ENCODE measurements at places on chromosomes 13 and 19.

DNA sequence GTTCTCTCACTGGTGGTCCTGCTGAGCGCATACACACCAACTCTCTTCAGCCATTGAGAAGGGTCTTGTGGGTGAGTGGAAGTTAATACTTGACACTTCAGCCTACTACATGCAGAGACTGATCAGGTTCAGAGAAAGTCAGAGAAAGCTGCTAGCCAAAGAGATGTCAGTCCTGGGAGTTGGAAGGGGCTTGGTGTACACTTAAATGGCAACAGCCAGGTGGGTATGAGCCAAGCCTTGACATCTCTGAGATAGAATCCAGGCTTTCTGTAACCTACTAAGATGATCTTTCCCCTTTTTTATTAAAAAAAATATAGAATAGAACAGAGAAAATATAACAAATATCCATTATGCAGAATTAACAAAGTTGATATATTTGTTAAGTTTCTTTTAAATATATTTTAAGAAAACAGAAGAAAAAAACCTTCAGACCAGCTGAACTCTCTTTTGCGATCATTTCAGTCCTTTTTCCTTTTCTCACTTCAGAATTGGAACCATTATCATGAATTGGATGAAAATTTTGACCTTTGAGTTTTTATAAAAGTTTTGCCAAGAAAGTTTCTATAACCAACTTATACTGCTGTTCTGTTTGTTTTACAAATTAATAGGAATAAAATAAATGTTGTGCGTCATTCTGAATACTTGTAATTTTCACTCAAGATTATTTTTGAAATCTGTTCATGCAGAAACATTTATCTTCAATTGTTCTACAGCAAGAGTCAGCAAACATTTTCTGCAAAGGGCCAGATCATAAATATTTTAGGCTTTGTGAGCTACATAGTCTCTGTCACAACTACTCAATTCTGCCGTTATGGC lies 153.0 kb downstream of the RFC3 start:
- DNase-seq = no peak

GRCh38 chr13:31431722-31432137 lies 232.0 kb downstream of the B3GLCT start:
- peak; percentile 38 for DNase-seq

DNA sequence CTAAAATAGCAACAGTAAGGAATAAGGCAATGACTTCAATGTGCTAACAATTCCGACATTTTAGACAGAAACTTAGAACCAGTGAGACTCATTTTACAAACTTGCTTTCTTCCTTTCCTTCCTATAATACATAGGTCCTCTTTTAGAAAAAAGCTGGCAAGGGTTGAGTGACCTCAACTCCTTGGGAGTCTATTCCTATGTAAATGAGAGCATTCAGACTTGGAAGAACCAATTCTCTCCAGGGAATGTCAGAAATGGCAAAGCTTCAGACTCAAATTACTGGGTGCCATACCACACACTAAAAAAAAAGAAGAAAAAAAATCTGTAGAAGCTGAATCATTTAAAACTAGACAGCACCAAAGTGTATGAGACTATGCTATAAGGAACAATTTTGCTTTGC lies 1328.2 kb downstream of the OLFM4 start:
- no peak for DNase-seq

GRCh38 chr13:110341445-110342244 lies 34.6 kb downstream of the COL4A2 start:
- DNase-seq = no peak

- no peak for DNase-seq
These were observed 120.9 kb upstream of the FRY start for GRCh38 chr13:31910633-31911032.

- DNase-seq = no peak
These were observed 90.5 kb upstream of the AKAP11 start for GRCh38 chr13:42181381-42181953.

GRCh38 chr13:73142071-73142470 lies 83.3 kb downstream of the KLF5 start:
- no peak for DNase-seq

DNA sequence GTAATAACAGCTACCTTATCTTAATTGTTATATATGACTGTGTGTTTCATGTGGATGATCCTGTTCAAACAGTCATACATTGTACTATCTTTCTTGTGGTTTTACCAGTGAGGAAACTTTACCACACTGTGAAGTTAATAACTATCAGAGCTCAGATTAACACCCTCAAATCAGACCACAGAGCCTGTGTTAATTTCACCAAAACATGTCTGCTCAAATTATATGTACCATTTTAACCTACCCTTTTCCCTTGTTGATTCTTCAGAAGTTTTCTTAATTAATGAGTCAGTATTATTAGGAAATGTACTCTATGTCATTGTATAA lies 1.8 kb upstream of the ZNF331 start:
- no peak for DNase-seq

DNA sequence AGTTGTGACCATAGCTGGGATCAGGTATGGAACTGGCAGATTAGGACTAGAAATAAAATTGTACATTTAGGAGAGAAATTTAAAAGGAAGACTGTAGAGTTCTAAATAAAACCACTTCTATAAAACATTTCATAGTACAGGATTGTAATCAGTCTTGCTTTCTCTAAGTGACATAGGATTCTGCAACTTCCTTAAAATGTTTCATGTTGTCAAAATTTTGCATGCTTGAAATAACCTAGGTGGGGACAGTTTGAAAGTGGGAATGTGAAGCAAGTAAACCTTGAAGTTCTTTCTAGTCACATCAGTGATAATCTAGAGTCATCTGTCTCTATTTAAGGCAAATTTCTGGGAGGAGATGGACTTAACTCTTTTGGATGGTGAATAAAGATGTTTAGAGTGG lies 6.7 kb downstream of the TM9SF2 start:
- no peak for DNase-seq

DNA sequence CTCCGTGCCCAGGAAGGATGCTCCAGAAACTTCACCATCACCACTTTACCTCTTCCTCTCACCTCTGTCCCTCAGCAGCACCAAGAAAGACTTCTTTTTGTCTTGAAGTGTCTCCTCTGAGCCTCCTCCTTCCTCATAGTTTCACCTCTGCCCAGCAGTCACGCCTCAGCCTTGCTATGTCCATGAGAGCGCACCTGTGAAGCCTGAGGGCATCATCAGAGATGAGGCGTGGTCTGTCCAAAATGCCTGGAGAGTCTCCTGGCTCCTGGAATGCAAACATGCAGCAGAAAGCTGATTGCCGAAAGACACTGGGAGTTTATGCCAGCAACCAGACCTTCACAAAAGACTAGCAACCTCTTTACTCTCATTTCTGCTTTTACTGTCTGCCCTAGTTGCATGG lies 336.6 kb downstream of the TEX29 start:
- no peak for DNase-seq

GRCh38 chr13:111620166-111620565 lies 299.7 kb downstream of the TEX29 start:
- DNase-seq = no peak

GRCh38 chr19:41753936-41754529 lies 1.3 kb upstream of the CEACAM6 start:
- DNase-seq = peak; percentile 69

DNA sequence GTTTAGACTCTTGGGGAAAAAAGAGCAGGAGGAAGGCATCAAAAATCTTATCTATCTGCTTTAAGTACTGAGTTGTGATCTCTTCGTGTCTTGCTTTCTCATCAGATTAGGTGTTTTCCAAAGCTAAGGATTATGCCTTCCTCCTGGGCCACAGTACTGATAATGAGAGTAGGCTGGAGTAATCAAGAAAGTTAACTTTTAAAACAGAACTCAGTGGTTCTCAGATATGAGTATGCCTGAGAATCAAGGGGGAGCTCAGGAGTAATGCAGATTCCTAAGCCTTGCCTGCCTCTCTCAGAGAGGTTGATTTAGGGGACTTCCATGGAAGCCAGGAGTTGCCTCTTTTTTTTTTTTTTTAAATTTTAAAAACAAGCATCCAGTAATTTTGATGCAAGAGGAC lies 23.5 kb downstream of the CDADC1 start:
- no peak for DNase-seq

GRCh38 chr13:81318231-81319019 lies 977.5 kb upstream of the SPRY2 start:
- no peak for DNase-seq

DNA sequence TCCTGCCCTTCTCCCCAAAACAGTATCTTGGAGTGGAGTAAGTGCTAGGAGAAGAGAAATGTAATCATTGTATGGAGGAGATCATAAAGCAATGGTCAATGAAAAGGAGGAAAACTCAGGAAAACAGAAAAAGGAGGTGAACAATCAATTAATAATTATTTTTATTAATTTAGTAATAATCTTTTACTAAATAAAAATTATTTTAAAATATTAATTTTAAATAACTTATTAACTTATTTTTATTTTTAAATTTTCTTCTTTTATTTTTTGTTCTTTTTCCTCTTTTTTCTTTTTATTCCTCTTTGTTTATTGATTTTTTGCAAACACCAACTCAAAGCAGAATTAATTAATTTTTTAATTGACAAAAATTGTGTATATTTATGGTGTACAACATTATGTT lies 80.3 kb downstream of the TNFSF11 start:
- DNase-seq = no peak

GRCh38 chr13:100476963-100477362 lies 111.6 kb downstream of the GGACT start:
- no peak for DNase-seq

DNA sequence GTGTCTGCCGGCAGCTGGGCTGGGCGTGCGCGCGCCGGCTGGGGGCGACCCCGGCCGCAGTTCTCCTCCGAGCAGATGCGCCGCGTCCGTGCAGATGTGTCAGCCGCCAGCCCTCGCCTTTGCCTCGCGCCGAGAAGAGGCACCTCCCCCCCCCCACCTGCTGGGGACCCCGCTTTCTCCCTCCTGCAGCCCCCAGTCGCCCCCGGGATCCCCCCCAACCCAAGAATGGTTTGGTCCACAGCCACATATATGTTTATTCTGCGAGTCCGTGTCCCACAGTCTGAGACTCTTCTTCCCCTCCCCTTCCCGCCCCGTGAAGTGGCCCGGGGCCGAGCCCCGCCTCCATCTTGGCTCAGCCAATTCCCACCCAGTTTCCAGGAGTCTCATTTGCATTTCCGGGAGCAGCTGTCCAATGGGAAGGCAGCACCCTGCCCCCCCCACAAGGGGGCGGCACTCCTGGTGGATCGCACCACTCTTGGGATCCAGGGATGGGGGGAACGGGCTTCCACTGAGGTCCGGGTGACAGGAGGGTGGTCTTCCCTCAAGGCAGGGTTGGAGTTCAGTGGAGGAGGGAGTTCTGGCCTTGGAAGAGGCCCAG lies 8.6 kb downstream of the ISOC2 start:
- DNase-seq = peak; percentile 33

- no peak for DNase-seq
These were observed 405.8 kb downstream of the FGF9 start for GRCh38 chr13:22076658-22077057.

DNA sequence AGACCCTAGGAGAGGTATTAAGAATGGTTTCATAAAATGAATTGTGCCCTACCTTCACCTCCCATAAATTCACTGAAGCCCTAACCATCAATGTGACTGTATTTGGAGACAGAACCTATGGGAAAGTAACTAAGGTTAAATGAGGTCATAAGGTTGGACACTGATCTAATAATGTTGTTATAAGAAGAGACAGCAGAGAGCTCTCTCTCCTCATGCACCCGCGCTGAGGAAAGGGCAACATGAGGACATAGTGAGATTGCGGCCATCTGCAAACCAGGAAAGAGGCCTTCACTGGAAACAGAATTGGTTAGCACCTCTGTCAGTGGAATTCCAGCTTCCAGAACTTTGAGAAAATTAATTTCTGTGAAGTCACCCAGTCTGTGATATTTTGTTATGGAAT lies 1396.1 kb upstream of the MIR17HG start:
- DNase-seq = no peak

GRCh38 chr13:99500839-99501183 lies 461 bp upstream of the TM9SF2 start:
- no peak for DNase-seq

GRCh38 chr13:91647361-91647990 lies 249.1 kb downstream of the GPC5 start:
- DNase-seq = no peak

- DNase-seq = no peak
These were observed 7.4 kb upstream of the MICU2 start for GRCh38 chr13:21611385-21611784.

GRCh38 chr13:90683711-90684131 lies 663.8 kb upstream of the MIR17HG start:
- no peak for DNase-seq

DNA sequence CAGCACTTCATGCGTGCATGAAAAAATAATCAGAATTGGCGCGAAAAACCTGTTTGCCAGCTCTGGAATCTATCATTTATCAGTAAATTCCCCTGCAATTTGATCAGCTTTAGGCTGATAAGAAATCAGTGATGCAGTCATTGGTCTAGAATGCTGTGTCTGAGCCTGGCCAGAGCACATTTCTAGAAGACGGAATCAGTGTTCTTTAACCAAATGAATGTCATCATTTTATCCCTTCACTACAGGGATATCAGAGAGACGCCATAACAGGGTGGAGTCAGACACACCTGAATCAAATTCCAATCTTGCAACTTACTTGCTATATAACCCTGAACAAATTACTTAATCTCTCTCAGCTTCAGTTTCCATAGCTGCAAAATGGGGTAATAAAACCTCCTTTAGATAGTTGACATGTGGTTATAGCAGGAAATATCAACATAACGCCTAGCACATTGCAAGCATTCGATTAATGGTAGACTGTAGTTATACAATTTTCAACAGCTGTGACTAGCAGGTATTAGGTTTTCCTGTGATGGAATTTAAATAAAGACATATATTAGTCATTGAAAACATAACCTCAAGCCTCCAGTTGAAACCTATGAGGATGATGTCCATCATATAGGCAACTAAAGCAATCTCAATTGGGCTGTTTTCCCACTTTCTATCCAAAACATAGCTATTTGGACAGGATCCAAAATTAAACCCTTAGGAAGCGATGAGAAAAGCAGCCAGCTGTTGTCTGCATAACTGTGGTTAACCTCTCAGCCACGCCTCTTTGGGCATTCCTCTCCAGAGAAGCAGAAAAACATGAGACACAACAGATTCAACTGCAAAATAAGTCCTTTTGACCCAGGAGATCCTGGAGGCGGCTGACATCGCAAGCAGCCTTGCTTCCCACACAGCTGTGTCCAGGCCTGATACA lies 51.6 kb upstream of the UBL3 start:
- peak; percentile 27 for DNase-seq

GRCh38 chr19:51361239-51361638 lies 4.9 kb downstream of the ETFB start:
- DNase-seq = no peak

- no peak for DNase-seq
These were observed at the start of gene ADGRE3 for GRCh38 chr19:14674764-14675163. Gene ADGRE3, minus strand, starts transcription at chr19:14674844. Its CDS starts 74 bp downstream, at chr19:14674770.

DNA sequence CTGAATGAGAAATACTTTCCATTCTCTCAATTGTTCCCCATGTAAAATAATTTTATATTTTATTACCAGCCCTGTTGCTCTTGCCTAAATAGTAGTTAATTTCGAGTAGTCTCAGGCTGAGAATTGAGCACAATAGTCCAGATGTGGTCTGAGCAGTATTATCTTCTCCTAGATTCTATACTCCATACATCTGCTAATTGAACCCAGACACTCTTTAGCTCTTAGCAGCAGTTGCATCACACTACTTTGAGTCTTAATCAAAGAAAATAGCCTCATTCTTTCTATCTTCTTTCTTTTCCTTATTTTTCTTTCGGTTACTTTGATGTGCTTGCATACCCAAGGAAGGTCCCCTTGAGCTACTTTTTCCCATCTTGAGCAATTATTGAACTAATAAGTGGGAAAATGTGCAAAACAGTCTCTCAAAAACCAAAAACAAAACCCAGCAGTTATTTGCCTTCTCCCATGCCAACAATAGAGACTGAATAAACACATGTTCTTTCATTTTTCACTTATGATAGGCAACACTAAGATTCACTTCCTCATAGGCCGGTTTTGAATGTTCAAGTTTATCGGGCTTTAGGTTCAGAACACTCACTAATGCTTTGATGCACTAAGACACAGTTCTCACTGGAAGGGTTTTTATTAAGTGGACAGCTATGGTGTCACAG lies 204.5 kb downstream of the POU4F1 start:
- DNase-seq = no peak
